KG1 (cell line): ENCODE measurements at places on chromosomes 7 and 10.

GRCh38 chr7:139075871-139076686, 33.4 kb downstream of the ZC3HAV1 start:
- no peak for DNase-seq

DNA sequence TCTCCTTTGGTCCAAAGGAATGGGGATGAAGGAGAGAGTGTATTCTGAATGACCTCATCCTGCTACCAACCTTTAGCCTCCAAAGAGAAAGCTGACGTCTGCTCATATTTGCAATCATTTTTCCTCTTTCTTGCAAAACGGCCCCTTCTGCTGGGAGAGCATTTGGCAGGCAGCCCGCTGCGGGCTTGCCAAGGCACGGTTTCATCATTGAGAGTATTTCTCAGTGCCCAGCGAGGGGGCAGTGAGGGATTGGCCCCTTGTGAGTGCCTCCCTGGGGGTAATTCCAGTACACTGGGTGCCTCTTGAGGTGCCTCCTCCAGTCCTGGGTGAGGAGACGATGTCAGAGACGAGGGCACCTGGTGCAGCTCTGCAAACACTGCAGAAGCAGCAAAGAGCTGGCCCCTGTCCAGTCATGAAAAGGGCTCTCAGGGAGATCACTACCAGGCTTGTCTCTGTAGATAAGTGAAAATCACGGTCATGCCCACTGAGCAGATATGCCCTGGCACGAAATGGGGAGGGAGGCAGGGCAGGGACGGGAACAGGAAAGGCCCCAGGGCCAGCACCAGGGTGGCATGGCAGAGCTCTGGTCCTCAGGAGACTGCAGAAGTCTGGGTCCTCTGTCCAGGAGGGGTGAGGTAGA, 48.7 kb upstream of the SHH start:
- no peak for DNase-seq

- DNase-seq, result no peak
These were observed 163.6 kb upstream of the KMT2E start for GRCh38 chr7:104850374-104850773.

DNA sequence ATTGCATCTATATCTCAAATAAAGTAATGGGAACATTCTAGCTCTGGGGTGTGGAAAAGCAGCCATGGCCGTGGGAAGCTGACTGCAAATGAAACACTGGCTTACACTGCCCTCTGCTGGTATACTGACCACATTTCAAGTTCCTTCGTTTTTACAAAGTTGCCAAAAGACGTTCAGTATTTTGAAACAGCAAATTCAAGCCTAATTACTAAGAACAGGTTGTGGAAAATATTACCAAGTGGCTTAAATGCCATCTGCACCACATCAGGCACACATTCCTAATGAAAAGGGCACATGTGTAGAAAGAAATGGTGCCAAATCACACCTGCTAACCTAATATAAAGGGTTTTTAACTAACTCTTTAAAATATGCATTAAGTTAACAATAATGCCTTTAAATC, 83.9 kb downstream of the JAZF1 start:
- peak; percentile 7 for DNase-seq

DNA sequence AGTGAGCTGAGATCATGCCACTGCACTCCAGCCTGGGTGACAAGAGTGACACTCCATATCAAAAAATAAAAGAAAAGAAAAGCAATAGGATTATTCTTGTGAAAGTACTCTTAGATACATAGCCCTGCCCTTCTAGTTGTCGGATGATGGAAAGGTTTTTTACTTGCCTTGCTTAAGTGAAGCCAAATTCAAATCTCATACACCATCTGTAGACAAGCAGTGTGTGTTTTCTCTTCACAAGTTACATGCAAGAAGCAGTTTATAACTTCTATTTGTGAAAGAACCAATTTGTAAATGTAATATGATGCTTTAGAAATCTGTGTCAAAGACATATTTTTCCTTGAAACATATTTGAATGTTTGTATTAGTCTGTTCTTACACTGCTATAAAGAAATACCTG, 15.8 kb upstream of the MPP7 start:
- no peak for DNase-seq

DNA sequence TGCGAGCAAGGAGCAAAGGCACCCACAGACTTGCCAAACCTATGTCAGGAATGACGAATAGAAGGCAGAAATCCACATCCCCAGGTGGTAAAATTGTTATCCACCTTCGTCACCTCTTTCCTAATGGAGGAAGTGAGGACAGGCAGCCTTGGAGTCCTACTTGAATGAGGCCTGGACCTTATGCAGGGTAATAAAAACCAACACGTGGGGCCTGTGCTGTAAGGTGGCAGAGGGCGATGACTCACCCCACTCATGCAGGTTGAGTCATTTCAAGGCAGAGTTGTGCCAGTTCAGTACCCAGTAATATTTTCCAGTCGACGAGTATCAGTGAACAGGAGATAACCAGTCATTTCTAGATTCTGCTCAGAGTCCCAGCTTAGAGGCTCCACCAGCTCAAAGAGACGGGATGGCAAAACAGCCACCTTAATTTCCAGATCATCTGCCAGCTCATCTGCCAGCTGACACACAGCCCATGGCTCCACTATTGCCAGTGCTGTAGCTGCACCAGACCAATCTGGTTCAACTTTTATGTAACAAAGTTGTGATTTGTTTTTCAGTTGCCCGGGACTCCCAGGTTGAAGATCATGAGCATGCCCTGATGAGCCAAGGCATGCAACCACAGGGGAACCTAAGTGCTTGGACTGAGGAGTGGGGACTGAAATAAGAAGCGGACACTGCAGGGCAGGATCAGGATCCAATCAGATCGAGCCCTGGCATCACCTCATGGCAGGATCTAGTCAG, 176.2 kb upstream of the ITGB1 start:
- no peak for DNase-seq

DNA sequence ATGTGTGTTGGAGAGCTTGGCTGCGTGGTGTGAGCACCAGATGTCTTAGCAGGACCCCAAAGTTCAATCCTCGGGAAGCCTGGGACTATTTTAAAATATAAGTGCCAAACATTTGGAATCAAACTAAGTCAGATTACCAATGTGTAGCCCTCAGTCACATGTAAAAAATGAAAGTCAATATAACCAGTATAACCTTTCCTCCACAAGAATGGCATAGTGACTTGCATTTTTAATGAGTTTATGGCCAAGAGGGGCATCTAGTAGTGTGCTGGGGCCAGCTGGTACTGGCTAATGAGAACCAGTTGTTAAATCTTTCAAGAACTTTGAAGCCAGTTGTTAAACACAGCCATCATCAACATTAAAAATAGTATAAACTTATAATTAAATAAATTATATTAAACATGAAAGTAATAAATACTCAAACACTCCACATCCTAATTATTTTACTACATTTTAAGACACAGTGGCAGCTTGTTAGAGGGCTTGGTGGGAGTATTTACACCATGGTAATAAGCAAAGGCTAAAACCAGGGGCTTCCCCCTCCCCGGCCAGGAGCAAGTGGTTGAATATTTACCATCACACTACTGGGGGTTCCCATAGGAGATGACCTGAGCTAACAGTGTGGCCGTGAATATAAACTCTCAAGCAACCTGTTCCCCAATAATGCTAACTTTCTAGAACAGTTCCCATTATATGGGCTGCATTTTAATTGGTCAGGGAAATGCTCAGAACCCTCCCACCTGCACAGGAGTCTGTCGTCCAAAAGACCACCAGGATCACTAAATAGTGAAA, 7.9 kb upstream of the FAM170B start:
- DNase-seq, result no peak

GRCh38 chr10:62803724-62804355, 680 bp upstream of the ADO start:
- DNase-seq, result no peak

DNA sequence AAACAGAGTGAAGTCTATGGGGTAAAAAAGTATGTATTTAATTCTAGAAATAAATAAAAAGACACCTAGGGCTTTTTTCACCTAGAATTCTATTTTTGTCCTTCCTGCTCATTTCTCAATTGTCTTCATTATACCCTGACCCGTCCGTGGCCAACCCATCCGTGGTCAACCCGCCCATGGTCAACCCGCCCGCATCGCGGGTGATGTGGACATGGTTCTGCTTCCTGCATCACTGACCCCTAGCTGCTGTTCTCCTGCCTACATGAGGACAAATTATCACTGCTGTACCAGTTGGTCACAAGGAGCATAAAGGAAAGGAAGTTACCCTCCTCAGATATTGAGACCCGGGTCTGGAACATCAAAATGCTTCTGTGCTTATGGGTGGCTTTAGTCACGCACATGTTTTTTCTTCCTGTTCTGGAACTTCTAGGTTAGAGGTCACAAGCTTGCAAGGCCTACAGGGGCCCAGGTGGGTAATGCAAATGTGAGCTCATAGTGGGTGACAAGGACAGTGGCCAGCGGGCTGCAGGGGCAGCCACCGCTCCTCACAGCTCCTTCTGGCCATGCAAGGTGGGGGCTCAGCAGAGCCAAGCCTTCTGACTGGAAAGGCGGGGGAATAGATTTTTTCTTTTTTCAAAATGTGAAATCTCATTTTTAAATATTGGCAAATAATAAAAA, 15.5 kb downstream of the CAMK2G start:
- DNase-seq, result no peak

- DNase-seq, result no peak
These were observed 19.6 kb upstream of the GPR37 start for GRCh38 chr7:124784879-124785818.

- no peak for DNase-seq
These were observed 441 bp downstream of the FBH1 start for GRCh38 chr10:5890452-5890915.

- no peak for DNase-seq
These were observed 26.1 kb downstream of the ABCB1 start for GRCh38 chr7:87574630-87575029.

DNA sequence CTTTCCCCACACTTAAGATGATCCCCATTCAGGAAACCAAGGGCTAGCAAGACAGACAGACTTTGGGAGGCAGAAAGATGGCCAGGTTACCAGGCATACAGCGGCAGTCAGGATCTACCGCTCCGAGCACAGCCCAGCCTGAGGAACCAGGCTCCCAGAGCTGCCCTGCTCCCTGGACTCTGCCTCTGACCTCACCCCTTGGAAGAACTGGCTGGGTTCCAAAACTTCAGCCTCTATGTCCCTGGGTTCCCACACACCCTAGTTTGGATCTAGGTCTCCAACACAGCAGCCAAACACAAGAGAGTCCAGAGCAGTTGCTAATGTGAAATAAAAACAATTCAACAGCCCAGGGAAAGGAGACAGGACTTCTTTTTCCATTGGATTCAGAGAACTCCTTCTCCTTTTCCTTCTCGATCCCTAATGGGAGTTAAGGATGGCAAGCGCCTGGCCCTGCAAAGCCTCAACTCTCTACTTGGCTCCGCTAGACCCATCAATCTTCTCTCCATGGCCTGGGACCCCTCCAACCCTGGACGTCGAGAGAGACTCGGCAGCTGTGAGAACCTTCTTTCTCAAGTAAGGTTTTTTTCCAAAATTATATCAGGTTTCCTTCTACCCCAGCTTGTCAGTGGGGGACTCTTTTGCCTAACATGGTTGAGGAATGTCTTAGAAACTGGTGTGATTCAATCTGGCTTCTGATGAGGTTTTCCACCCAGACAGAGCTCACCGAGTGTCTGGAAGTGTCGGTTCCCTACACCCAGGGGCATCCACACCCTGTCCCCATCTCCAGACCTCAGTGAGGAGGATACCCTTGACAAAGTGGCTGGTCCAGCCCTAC, 219.6 kb downstream of the KCNMA1 start:
- DNase-seq, result no peak

GRCh38 chr7:148702876-148703670, 4.4 kb downstream of the CUL1 start:
- DNase-seq, result no peak

GRCh38 chr7:32583791-32584190, 88.5 kb downstream of the AVL9 start:
- no peak for DNase-seq

- no peak for DNase-seq
These were observed 17.7 kb downstream of the PTPRN2 start for GRCh38 chr7:158569858-158570323.

GRCh38 chr7:32507414-32507813, 12.1 kb downstream of the AVL9 start:
- DNase-seq, result no peak

GRCh38 chr7:99392659-99393354, 15.6 kb downstream of the PDAP1 start:
- no peak for DNase-seq

GRCh38 chr10:1127629-1128028, 71.4 kb downstream of the WDR37 start:
- DNase-seq, result no peak

GRCh38 chr7:70361821-70362220, 763.5 kb downstream of the AUTS2 start:
- DNase-seq, result peak; percentile 42

GRCh38 chr7:104111271-104111670, 96.5 kb downstream of the ORC5 start:
- no peak for DNase-seq

GRCh38 chr10:15106352-15107013, 9.3 kb downstream of the RPP38 start:
- DNase-seq, result peak; percentile 42

GRCh38 chr10:132861116-132861691, 75.3 kb upstream of the NKX6-2 start:
- no peak for DNase-seq

GRCh38 chr7:148868378-148868674, 15.8 kb downstream of the EZH2 start:
- DNase-seq, result no peak

DNA sequence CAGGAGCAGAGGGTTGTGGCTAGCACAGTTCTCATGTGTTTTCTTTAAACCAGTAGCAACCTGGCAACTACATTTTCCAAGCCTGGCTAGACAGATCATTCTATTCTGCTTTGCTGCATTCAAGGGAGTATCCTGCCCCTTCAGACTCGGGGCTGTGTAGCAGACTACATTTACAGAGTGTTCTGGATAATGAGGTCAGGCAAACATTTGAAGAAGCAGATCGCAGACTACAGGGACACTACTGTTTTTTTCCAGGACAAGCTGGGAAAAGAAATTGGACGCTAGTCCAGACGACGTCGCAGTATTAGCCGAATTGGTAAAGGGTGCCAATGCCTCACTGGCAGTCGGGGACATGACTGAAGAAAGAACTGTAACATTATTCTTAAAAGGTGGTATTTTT, 61.0 kb upstream of the PAPSS2 start:
- no peak for DNase-seq

- no peak for DNase-seq
These were observed 13.9 kb upstream of the PWWP2B start for GRCh38 chr10:132383101-132383500.

GRCh38 chr7:73773700-73774517, 3.8 kb upstream of the CLDN3 start:
- no peak for DNase-seq

DNA sequence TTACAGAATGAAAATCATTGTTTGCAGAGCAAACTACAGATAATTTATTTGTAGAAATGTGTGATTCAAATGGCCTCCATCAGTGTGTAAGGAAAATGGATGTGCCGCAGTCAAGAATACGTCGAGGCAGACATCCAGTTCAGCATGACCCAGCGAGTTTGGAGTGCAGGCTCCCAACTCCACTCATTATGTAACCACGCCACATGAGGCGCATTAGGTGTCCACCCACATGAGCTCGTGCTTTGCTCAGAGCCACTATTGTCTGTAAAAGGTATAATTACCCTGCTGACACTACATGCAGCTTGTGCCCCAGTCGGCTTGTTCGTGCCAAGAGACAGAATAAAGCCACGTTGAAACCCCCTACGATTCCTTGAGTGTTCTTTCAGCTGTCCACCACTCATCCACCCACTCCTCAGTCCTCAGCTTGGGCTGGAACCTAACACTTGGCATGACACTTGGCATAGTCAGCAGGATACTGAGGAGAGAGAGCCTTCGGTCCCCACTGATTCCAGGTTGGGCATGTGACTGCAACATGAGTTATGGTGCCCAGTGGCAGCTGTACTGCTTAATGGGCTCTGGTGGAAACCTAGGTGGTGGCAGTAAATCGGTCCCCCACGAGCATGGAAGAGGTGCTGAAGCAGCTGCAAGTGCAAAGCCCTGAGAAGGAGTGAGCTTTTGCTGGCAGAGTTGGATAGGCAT, 102.7 kb downstream of the BICC1 start:
- no peak for DNase-seq
